ENCODE measurements at places on chromosomes 6 and 20.

DNA sequence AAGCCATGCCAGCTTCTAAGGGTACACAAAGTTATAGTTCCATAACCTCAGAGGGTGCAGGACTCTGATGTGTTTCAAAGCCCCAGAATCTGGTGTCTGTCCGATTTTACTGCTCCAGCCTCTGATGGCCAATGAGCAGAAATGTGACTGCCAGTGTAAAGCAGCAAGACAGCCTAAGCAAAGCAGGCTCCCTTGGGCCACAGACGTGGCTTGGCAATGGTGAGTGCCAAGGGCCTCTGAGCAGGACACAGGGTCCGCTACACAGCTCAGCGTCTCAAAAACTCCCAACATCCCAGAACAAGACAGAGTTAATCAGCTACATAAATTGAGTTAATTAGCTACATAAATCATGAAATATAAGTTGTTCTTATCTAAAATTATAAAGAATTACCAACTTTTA lies 69.2 kb downstream of the PCSK2 start:
- DNase-seq = no peak

DNA sequence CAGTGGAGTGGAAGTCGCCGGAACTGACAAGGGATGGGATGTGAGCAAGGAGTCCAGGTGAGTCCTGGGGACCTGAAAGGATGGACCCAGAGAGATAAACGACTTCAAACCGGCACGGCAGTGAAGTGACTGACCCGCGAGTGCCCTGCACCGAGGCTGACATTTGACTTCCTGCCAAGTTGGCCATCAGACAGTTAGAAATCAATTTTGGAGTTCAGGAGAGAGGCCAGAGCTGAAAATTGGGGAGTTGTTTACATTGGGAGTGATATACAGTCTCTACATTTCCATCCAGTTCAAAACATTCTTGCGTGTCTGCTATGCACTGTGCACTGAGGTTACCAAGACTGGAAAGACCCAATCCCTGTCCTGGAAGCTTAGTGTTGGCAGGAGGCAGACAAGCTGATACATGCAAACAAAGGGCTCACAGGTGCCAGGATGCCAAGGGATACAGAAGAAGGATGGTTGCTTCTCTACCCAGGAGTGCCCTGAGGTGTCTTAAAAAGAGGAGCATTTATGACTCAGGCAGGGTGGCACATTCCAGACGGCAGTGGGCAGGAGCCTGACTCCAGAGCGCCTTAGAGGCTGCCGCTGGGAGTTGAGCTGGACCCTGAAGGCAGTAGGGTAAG lies 186.6 kb downstream of the MTHFD1L start:
- DNase-seq = no peak

DNA sequence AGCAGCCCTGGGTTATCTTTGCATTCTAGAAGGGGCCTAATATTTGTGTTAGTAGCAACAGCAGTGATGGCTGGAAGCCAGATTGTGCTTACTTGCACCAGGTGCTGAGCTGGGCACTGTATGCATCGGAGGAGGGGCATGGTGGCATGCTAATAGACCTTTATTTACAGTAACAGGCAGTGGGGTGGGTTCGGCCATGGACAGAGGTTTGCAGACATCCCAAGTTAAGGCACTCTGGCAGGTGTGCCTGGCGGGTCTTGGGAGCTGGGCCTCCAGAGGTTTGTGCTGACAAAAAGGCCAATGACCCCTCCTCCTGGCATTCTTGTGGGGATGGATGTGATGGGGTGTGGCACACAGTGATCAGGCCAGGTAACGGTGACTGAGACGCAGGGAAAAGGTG lies 39.0 kb upstream of the CD93 start:
- no peak for DNase-seq

- no peak for DNase-seq
These were observed 15.2 kb downstream of the NKX2-2 start for GRCh38 chr20:21498635-21499034.

- no peak for DNase-seq
These were observed 59.4 kb upstream of the BTN3A2 start for GRCh38 chr6:26305641-26305969.

DNA sequence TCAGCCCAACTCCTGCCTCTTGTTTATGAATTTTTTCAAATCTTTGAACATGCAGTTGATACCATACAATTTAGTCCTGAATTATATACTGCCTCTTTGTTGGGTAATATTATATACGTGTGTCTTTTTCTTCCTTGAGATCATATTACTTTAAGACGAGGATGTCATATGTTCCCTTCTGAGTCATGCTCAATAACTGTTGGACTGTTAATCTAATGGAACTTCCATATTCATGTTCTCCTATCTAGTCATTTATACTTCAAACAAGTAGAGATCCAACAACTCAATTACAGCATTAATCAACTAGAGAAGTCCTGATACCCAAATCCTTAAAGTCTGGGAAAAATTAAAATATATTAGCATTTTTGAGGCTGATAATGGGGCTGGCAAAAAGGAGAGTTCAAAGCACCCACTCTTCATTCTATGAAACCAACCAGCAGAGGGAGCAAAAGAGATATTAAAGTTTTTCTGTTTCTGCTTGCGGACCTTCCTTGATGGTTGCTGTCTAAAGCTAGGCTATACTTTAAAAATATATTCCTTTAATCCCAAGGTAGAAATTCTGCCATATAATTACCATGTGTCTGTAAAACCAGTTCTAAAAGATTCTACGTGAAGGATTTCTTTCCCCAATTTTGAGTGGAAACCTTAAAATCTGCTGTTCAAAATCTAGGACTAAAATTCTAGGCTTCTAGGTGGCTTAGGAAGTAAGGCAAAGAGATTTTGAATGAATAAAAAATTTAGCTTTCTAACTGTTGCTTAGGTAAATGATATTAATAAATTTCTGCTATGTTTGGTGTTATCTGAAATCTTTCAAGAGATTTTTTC lies 498.9 kb downstream of the BCKDHB start:
- DNase-seq = peak; percentile 71

DNA sequence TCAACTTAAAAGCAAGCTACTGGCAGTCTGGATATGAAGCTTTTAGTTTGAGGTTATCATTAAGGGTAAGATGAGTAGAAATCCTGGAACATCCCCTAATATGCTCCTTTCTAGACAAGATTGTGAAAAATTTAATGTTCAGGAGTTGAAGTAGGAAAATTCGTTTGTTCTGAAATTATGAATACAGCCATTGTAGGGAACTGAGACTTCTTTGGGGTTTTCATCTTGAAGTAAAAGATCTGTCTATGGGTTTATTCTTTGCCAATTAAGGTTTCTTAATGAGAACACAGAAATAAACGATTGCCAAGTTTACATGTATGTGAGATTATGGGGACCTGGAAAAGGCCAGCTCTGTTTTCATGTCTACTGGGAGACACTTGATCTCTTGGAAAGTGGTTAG lies 225.6 kb upstream of the MOCS1 start:
- no peak for DNase-seq

DNA sequence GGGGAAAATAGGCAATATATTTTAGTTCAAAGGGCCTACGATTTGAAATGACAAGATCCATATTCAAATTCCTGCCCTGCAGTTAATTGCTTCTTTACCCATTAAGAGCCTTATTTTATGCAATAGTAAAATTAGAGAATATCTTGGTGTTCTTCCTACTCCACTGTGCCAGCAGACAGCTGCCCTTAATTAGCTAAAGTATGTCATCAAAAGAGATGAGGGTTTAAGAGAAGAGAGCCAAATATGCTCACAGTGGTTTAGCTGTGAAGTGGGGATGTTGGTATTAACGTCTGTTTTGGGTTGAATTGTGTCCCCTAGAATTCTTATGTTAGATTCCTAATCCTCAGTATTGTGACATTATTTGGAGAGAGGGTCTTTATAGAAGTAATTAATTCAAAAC lies 148.1 kb downstream of the MOXD1 start:
- no peak for DNase-seq

DNA sequence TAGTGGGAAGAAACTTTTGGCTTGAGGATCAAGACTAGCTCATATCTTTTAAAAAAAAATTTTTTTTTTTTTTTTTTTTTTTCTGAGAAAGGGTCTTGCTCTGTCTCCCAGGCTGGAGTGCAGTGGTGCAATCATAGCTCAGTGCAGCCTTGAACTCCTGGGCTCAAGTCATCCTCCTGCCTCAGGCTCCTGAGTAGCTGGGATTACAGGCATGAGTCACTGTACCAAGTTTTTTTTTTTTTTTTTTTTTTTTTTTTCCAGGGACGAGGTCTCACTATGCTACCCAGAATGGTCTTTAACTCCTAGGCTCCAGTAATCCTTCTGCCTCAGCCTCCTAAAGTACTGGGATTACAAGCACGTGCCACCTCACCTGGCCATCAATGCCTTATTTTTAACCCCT lies 27.9 kb downstream of the GCLC start:
- no peak for DNase-seq

DNA sequence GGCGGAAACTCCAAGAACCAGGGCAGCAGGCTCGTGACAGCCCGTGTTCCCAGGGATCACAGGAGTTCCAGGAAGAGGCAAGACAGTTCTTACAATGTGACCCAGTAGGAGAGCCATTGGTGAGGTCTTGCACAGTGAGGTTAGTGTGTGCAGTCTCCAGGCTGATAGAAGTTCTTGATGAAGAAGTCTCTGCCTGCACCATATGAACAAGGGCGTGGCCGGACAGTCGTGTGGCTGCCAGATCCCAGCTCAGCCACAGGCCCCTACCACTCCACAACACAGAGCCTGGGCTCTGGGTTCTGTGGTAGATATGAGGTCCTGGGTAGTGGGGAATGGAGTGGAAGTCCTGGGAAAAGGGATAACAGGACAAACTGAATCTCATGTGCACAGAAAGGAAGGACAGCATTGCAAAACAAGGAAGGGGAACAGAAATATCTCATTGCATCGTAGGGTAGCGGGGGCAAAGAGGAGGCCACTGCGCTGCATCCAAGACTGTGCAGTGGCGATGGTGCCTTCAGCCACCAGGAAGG lies 65.2 kb downstream of the STX11 start:
- DNase-seq = peak; percentile 32

DNA sequence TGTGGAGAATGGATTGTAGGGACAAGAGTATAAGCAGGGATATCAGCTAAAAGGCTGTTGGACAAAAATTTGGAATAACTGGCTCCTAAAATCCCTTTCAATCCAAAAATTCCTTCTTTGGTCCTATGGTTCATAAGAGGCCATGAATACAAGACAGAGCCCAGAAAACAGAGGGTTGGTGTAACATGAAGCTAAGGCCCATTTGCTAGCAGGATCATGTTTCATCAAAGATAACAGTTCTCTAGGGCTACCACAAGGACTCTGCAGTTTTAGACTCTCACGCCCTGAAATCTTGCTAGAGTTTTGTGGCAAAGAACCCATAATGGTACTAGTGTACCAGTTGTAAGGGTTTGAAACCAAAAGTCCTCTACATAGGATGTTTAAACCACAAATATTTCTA lies 327.8 kb upstream of the TBX18 start:
- DNase-seq = no peak

GRCh38 chr6:87808005-87808757 lies 106.1 kb upstream of the AKIRIN2 start:
- DNase-seq = no peak

DNA sequence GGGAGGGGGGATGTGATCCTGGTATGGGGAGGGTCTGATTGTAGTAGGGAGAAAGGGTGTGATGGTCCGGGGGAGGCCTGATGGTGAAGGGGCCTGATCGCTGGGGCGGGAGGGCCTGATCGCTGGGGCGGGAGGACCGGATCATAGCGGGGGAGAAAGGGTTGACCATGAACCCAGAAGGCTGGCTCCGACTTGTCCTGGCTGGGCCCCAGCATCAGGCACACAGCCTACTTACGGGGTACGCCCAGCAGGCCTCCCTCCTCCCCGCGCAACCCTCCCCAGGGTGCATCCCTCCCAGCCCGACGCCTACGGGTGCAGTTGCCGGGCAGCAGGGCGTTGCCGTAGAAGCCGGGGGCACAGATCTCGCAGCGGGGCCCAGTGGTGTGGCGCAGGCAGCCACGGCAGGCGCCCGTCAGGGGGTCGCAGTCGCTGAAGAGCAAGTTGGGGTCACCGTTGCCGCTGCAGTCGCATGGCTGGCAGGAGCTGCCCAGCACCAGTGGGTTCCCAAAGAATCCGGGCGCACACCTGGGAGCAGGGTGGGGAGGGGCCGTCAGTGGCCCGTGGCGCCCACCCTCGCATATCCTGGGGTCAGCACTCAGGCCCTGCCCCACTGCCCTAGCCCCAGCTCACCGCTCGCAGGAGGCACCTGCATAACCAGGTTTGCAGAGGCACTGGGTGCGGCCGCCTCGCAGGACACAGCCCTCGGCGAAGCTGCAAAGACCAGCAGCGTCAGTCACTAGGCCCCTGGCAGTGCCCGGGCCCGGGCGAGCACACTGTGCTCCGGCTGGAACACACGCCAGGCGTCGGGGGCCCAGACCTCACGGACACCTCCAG lies 20.6 kb downstream of the ADRM1 start:
- DNase-seq = no peak

DNA sequence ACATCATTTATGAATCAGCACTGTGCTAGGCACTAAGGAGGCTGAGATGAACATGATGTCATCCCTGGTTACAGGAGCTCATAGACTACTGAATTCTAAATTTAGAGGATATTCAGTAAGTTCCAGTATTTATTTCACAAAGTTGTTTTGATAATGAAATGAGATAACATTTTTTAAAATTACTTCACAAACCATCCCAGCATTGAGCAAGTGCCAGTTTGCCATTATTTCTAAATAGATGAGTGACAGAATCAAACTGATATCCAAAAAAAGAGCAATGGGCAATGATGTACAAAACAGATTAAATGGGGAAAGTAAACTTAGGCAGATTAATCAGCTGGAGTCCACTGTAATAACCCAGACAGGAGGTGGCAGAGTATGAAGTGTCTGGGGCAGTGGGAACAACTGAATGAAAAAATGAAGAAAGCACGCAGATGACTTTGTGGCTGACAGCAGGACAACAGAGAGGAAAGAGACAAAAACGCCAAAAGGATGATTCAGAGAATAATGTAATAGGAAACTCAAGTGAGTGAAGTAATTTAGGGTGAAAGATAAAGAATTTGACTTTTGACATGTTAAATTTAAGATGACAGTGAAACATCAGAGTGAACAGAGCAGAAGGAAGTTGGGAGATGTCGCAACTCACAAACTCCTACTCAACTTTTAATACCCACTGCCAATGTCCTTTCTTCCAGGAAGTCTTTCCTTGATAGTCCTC lies 70.2 kb downstream of the RCAN2 start:
- no peak for DNase-seq

- DNase-seq = no peak
These were observed 100.1 kb downstream of the SLC23A2 start for GRCh38 chr20:4901031-4901818.

DNA sequence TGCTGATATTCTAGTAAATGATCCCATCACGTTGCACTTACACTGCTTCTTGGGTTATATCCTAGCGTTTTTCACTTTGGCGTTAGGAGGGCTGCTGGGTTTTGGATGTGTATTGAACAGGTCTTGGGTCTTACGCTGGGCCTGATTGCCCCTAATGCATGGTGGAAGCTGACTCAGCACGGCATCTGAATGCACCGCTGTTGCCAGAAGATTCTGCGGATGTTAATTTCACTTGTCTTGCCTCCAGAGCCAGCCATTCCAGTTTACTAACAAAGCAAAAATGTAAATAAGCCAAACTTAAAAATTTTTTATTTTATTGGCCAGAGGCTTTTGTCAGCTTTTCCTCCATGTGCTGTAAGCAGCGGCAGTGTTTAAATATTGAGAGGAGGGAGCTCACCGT lies 233.5 kb downstream of the TMEM242 start:
- DNase-seq = no peak

- DNase-seq = no peak
These were observed 48.4 kb downstream of the GCNT2 start for GRCh38 chr6:10569392-10570127.

Measured in hepatocyte (in vitro differentiated cells).